Activated CD4-positive, alpha-beta T cell treated with anti-CD3 and anti-CD28 coated beads for 36 hours (primary cell): ENCODE measurements at places on chromosomes 1 and 21. TPM values are rescaled to one million over a fixed set of nuclear protein-coding genes. Genes with fewer than 3 reads are reported as not detected.

Gene SNRPE
- total RNA-seq, result 211 TPM

Gene HSF2BP
- total RNA-seq, result 1.5 TPM

Gene KRTAP7-1
- total RNA-seq, result not detected

Gene PIK3R3
- total RNA-seq, result 0.78 TPM

Gene HRNR
- total RNA-seq, result not detected

Gene SIM2
- total RNA-seq, result 2.4 TPM

Gene HAO2
- not detected for total RNA-seq

Gene MIXL1
- not detected for total RNA-seq

Gene LCE1F
- not detected for total RNA-seq

Gene COL9A2
- total RNA-seq, result 3.0 TPM

Gene VANGL2
- total RNA-seq, result 0.12 TPM

Gene EFNA3
- total RNA-seq, result 6.9 TPM

Gene PROK1
- not detected for total RNA-seq

Gene S100A14
- total RNA-seq, result 0.34 TPM

Gene EPB41
- total RNA-seq, result 75.5 TPM

Gene KCNJ9
- total RNA-seq, result 0.04 TPM

Gene CYYR1
- not detected for total RNA-seq

Gene PHC2
- 28.4 TPM for total RNA-seq

Gene DOCK7
- 11.9 TPM for total RNA-seq

Gene KPRP
- not detected for total RNA-seq
